GM12865 (cell line): ENCODE measurements at places on chromosomes 7 and 10.

- DNase-seq, result no peak
Observed at GRCh38 chr7:130180571-130181262, 24.5 kb downstream of the TMEM209 start.

GRCh38 chr7:6501586-6502564, 49.4 kb downstream of the GRID2IP start:
- DNase-seq, result no peak

- DNase-seq, result no peak
Observed at GRCh38 chr7:134359787-134360432, 43.2 kb upstream of the SLC35B4 start.

DNA sequence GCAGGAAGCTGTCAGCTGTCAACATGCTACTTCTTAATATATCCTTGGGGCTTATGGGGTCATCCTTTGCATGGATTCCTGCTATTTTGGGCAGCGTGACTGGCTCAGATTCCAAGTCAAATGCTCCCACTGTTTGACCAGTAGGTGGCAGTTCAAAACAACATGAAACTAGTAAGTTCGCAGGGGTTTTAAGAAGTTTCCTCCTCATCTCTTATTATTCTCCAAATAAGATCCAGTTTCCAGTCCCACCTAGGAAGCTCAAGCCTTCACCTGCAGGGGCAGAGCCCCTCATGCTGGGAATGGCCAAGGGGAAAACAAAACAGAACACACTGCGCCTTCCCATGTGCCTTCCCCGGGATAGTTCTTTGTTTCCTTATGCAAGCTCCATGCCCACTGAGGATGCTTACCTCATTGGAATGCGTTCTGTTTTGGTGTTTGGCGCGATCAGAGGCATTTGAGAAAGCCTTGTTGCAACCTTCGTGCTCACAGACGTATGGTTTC, 259.8 kb downstream of the GLI3 start:
- DNase-seq, result peak; percentile 24

GRCh38 chr7:23468526-23469149, 1.7 kb downstream of the IGF2BP3 start:
- DNase-seq, result no peak
